ENCODE measurements at places on chromosomes 13 and 19.

DNA sequence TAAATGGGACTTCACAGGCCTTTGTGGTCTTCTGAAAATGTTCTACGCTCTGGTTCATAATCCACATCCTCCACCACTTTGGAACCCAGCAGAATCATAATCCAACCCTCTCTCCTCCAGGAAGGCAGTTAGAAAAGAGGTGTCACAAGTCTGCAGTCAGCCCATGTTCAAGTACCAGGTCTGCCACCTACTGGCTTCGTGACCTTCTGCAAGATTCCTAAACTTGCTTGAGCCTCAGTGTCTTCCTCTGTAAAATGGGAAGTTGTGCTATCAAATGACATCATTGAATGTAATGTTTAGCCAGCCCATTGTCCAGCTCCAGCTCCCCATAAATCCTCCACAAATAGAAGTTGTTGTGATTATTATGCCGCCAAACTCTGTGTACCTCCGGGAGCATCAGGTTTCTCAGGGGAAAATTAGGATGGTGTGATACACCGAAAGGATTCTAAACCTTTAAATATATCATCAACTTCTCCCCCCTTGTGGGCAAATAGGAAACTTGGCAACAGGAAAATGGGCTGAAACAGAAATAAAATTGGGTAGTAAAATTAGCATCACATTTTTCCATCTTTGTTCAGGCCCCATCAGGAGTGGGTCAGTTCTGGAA lies 109.7 kb downstream of the NUFIP1 start:
- DNase-seq: no peak

GRCh38 chr13:99655351-99656091 lies 154.2 kb downstream of the TM9SF2 start:
- no peak for DNase-seq

DNA sequence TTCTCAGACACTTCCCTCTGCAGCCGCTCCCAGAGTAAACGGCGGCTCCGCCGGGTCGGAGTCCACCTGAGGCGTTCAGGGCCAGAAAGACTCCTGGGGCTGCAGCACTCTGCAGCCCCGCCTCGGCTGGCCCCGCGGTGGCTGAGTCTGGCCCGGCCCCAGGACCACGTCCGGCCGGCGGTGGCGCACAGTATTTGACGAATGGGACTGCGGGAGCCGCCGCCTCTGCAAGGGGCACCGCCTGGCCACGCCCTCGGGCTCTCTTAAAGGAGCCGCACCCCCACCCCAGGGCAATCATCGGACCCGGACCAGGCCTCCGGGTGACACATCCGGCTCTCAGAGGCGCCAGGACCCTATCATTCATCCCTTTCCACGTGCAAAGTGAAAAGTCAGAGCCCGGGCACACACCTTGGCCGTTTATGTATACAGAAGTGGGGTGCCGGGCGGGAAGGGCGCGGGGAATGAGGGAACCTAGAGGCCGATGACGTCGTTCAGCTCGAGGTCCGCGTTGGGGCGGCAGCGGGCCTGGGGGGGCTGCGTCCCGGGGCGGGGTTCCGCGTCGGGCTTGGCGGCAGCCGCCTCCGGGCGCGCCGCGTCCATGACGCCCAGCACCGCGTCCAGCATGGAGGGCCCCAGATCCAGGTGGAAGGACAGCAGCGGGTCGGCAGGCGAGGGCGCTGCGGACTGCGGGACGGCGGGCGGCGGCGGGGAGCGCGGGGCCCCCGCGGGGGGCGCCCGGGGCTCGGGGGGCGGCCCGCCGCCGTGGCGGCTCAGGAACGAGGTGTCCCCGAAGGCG lies 1.2 kb upstream of the LENG9 start:
- peak; percentile 76 for DNase-seq

DNA sequence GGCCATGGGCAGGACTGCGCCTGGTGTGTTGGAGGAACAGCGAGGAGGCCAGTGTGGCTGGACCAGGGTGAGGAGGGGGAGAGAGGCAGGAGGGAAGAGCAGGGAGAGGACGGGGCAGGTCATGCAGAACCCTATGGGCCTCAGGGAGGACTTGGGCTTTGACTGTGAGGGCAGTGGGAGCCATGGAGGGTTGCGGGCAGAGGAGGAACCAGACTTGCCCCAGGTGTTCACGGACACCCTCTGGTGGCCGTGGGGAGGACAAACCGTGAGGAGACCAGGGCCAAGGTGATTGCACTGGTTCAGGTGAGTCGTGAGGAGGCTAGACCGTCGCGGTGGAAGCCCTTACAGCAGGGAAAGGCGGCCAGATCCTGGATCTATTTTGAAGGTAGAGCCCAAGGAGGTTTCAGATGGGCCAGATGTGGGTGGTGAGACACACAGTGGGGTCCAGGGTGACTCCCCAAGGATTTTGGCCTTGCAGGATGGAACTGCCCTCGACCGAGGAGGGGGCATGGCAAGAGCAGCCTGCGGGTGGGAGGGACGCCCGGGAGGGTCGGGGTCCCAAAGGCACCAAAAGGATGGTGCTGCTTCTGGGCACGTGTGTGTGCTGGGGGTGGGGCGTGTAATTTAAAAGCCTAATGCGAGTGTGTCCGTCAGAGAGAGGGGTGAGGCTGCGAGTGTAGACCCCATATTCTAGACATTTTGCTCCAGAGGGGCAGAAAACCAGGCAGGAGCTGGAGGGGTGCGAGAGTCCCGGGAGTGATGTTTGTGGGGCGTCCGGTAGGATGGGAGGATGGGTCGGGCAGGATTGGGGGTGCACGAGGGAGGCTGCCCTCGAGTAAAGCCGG lies 2.7 kb upstream of the REXO1 start:
- DNase-seq: no peak

GRCh38 chr13:74288361-74288911 lies 154.2 kb upstream of the KLF12 start:
- peak; percentile 57 for DNase-seq

DNA sequence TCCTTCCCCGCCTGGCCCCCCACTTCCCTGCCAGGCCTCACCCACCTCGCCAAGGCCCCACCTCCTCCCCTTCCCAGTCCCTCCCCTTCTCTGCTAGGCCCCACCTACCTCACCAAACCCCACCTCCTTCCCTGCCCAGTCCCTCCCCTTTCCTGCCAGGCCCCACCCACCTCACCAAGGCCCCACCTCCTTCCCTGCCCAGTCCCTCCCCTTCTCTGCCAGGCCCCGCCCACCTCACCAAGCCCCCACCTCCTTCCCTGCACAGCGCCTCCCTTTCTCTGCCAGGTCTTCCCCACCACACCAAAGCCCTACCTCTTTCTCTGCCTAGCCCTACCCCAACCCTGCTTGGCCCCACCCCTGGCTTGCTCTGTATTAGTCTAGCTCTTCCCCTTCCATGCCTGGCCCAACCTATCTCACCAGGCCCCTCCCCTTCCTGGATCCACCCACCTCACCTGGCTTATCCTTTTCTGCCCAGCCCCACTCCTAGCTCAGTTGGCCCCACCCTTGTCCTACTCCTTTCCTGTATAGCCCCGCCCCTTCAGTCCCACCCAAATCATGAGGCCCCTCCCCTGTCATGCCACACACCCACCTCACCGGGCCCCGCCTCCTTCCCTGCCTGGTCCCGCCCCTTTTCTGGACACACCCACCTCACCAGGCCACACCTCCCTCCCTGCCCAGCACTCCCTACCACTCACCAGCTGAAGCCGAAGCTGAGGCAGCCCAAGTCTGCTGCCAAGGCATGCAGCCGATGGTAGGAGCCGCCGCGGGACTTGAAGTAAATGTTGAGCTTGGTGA lies 16.2 kb downstream of the CERS1 start:
- DNase-seq: no peak

- peak; percentile 39 for DNase-seq
These were observed 11.9 kb downstream of the SELENOW start for GRCh38 chr19:47790398-47790814.

GRCh38 chr19:2834294-2834871 lies 6.9 kb upstream of the ZNF555 start:
- no peak for DNase-seq

- DNase-seq: no peak
These were observed 6.0 kb downstream of the KPNA3 start for GRCh38 chr13:49786401-49787008.

DNA sequence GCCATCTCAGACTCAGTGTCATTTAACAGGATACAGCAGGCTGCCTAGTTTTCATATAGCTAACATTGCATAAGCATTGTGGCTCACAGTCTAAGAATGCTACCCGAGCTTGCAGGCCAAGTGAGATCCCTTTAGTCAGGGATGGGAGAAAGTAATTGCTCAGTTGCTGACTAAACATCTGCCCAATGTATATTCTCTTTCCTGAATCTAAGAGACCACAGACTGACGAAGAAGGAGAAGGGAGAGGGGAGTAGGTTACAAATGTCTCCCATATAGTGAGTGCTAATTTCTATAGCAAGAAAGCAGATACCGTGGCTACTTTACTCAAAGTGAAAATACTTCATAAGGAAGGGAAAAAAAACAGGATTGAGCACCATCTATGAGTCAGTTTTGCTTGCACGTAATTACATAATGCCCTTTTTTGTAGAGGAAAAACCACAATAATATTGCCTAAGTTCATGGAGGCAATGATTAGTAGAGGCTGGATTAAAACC lies 453.9 kb downstream of the COG6 start:
- no peak for DNase-seq

DNA sequence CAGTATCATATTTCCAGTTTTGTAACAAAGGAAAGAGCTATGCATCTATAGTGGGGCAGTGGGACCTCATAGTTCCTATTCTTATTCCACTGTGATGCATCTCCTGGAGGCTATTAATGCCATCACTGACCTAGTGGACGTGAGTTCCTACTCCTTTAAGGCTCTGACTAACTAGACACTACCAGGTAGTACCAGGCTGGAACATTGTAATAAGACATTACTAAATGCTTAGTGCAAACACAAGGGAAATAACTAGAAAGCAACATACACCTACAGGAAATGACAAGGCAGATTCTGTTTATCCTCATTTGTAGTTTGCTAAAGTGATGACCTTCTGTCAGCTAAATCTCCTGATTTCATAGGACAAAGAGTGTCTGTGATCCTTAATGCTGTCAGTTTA lies 192.5 kb downstream of the POSTN start:
- DNase-seq: no peak

DNA sequence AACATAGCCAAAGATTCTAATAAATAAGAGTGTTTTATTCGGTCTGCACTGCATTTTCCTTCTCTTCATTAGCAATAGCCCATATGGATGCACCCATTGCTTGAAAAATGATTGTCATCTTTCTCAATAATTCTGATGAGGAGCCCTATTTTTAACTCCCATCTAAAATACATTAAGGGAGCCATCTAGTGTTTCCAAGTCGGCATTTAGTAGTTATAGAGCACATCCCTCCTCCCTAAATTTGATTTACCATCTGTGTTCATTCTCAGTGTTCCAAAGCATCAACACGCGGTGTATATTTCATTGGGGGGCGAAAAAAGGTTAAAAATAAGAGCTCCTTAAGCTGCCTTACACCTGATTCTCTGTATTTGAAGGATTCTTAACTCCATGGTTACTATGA lies 119.2 kb upstream of the IPO5 start:
- no peak for DNase-seq

DNA sequence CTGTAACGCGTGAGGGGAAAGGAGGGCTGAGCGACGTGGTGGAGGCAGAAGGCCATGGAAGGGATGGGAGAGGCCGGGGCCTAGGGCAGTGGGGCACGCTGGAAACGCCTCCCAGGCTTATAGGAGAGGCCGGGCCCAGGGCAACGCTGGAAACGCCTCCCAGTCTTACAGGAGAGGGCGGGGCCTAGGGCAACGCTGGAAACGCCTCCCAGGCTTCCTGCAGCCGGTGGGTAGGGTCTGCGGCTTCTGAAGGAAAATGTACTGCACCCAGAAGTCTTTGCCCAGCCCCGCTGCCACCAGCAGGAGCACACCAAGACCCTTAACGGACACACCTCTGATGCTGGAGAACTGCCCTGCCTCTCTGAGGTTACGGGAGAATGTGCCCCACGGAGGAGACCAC lies 9.1 kb downstream of the CACTIN start:
- no peak for DNase-seq

DNA sequence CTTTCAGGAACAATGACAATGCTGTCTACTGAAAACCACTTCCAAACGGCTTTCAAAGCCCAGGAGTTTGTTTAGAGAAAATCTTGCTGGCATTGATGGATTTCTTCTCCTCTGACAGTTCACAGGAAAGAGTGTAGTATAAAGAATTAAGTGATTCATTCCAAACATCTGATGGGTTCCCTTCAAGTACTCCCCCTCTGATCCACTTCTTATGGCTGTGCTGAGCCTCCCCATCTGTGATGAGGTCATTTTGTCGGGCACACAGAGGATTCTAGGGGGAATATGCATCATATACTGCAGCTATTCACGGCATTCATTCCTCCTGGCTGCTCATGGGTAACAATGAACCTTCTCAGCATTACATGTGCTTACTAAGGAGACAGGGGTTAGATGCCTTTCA lies 107.9 kb downstream of the RGCC start:
- no peak for DNase-seq

- no peak for DNase-seq
These were observed 45.9 kb upstream of the AMER2 start for GRCh38 chr13:25218019-25218418.

GRCh38 chr19:4061178-4061682 lies 5.5 kb downstream of the ZBTB7A start:
- no peak for DNase-seq

DNA sequence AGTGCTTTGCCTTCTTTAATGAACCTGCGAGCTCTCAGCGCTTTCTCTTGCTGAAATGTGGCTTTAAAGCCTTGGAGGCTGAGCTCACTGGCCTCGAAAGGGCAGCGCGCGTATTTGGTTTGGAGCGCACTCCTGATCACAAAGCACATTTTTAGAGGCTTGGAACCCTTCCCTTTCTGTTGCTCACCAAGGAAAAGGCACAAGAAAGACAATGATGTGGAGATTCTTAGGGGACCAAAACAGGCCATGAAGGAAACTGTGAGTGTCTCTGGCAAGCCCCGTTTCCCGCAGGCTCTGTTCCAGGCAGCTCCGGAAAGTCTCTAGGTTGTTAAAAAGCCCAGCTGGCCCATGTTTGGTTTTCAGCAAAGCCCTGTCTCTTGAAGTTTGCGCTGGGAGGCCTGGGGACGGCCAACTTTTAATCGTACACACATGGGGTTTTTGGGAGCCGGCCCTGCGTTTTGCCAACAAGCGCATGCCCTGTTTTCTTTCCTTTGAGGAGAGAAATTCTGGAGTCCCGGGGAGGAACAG lies 9.4 kb upstream of the SPC24 start:
- no peak for DNase-seq

- no peak for DNase-seq
These were observed 204.5 kb downstream of the POU4F1 start for GRCh38 chr13:78398743-78399410.

- no peak for DNase-seq
These were observed 1060.4 kb downstream of the EFNB2 start for GRCh38 chr13:105474983-105475610.

DNA sequence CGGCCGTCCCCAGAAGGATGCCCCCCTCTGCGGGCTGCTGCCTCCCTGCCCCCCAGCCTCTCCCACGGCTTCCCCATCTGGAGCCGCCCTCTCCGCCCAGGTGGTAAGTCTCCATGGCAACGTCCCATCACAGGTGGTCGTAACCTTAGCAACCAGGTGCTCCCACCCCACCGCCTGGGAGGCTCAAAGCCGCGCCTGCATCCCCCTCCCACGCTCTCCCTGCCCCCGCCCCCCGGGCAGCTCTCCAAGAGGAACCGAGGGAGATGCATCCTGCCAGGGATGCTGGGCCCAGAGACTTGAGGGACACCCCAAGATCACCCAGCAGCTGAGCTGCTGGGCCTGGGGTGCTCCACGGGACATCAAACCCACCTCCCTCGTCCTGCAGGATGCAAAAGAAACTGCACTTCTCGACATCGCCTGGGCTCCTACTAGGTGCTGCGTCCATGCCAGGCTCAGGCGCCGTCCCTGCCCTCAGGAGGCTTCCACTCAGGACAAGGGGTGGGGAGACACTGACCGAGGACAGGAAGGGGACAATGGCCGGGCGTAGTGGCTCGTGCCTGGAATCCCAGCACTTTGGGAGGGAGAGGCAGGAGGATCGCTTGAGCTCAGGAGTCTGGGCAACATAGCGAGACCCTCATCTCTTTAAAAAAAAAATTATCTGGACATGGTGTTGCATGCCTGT lies 5.0 kb upstream of the LINGO3 start:
- no peak for DNase-seq
